Effector CD8-positive, alpha-beta T cell (primary cell): ENCODE measurements at places on chromosomes 7 and 10.

- DNase-seq, result no peak
Observed at GRCh38 chr7:85483177-85483576, 296.3 kb upstream of the SEMA3D start.

DNA sequence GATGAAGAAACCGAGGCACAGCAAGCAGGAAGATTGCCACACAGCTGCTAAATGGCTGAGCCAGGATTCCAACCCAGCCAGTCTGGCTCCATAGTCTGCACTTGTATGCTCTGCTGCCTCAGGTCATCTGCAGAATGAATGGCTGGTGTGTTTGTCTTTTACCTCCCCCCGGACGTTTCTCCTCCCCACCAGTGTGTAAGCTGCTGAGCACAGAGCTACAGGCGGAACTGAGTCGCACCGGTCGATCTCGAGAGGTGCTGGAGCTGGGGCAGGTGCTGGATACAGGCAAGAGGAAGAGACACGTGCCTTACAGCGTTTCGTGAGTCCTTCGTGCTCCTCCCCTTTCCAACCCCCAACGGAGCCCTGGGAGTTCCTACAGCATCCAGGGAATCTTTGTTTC is 2.6 kb downstream of the CNPY4 start:
- DNase-seq, result no peak

DNA sequence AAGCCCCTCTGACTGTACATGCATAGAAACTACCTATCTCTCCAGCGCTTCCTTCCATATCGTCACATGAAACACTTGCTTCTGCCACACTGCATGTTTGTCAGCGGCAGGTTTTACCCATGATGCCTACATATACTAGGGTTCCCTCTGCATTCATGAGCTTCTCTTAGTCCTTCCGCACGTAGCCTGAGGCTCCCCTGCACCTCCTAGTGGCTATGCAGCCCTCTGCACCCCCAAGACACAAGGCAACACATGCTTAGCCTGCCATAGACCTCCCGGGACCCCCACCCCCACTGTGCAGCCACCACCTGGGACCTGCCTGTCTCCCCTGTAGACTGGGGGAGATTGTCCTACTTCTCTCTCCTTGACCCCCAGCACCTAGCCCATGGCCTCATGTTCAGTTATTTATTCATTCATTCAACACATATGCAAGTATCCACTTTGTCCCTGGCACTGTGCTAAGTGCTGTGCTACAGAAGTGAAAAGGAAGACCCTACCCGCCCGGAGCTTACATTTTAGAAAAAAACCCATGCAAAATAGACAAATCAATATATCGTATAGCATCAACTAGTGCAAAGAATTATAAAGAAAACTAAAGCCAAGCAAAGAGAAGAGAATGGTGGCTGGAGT is 23.5 kb downstream of the TMEM273 start:
- DNase-seq, result no peak

- no peak for DNase-seq
Observed at GRCh38 chr10:125129076-125129458, 31.3 kb downstream of the CTBP2 start.

DNA sequence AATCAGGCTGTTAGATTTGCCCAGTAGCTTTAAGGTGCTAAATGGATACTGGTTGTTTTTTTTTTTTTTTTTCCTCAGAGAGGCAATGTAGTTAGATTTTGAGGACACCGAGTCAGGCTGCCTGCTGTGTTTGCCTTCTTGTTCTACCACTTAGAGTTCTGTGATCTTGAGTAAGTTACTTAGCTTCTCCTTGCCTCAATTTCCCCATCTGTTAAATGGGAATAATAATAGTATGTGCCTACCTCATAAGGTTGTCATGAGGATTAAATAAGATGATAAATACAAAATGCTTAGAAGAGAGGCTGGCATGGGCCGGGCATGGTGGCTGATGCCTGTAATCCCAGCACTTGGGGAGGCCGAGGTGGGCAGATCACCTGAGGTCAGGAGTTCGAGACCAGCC is 14.6 kb downstream of the MORN4 start:
- DNase-seq, result no peak

DNA sequence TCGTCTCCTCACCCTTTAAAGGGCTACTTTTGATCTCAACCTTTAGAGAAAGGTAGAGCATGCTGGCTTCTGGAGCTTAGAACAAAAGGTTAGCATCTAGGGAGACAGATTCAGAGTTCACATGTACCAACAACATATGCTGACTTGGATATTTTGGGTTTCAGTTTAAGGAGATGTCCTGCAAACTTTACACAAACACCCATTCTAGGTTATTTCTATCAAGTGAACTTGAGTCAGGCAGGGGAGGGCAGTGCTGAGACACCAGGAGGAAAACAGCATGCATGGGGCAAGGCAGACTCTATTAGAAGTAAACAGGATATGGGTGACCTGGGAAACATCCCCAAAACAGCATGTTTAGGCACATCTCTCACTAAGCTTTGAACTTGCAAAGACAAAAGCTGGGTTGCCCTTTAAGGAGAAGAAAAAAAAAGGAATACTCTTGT is 43.8 kb downstream of the ARL4A start:
- DNase-seq, result no peak
